ENCODE measurements at places on chromosomes 7 and 10. TPM values are rescaled to one million over a fixed set of nuclear protein-coding genes. Genes with fewer than 3 reads are reported as not detected.

SRPK2 gene
- total RNA-seq, result 21.6 TPM

EN2 gene
- total RNA-seq, result 2.3 TPM

IL6 gene
- total RNA-seq, result 110 TPM

TECPR1 gene
- 11.5 TPM for total RNA-seq

DNA sequence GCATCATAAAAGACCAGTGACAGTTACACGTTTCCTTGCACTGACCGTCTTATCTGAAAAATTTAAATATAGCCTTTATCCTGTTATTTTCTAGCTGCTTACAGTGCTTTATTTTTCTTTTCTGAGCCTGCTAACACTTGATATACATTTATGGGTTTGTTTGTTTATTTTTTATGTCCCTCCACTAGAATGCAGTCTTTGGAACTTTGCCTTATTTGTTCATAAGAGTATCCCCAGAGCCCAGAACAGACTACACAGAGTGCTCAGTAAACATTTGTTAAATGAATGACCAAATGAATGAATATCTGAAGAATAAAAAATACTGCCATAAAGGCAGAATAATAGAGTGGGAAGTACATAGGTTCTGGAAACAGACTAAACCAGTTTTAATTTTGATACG lies 202.3 kb upstream of the LRRN3 start:
- H3K4me3 ChIP-seq, result no peak overlapping the region
- H3K27ac ChIP-seq, result no peak overlapping the region
- DNase-seq, result no peak
- no peaks in the 10 kb centered on the region for H3K4me1 ChIP-seq

- H3K4me1 ChIP-seq, result no peaks in the 10 kb centered on the region
- H3K4me3 ChIP-seq, result no peak overlapping the region
- no peak for DNase-seq
- no peaks in the 10 kb centered on the region for H3K36me3 ChIP-seq
- H3K27me3 ChIP-seq, result no peaks in the 10 kb centered on the region
- no peak overlapping the region for H3K27ac ChIP-seq
Measured at GRCh38 chr7:79781716-79782115, 328.2 kb upstream of the MAGI2 start.

- no peaks in the 10 kb centered on the region for H3K36me3 ChIP-seq
- H3K27ac ChIP-seq, result no peak overlapping the region
- H3K4me3 ChIP-seq, result no peak overlapping the region
Measured at GRCh38 chr7:6612819-6613218, 2.6 kb upstream of the ZNF853 start.

DNA sequence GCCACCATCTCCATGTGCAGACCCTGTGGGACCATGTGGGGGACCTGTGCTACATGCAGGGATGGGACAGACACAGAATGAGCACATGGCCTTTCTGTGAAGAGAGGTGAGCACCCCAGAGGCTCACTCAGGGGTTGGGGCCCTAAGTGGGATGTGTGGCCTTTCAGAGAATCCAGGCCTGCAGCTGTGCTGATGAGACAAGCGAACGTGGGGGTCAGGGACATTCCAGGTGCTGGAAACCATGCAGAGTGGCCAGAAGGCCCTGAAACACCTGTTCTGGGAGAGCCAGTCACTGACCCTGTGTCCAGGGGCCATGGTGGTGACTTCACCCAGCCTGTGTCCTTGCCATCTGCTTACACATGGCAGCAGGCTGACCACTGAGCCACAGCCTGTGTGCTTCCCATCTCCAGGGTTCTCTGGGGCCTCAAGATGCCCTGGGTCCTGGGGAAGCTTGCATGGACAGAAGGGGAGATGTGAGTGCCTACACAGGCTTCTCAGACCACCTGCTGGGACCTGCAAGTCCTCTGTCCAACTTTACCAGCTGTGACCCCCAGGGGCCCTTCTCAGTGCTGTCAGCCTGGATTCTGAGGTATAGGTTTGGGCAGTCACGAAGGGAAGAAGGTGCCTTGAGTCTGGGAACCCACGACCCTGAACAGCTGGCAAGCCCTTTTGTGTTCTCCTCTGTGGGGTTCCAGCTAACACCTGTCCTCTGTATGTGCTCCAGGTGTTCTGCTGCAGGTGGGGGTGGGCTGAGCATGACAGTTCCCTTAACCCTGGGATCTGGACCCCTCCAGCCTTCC lies 17.6 kb downstream of the RAMP3 start:
- no peak for DNase-seq
- no peak overlapping the region for H3K27ac ChIP-seq
- no peaks in the 10 kb centered on the region for H3K36me3 ChIP-seq
- no peak overlapping the region for H3K4me3 ChIP-seq
- H3K27me3 ChIP-seq, result peaks cover 16% of the 10 kb centered on the region
- H3K4me1 ChIP-seq, result no peaks in the 10 kb centered on the region

Measured in PC-3 (cell line).